Stimulated activated CD8-positive, alpha-beta memory T cell treated with anti-CD3 and anti-CD28 coated beads, Interleukin-4, amount 100 ng/mL, for 4 hours (primary cell): ENCODE measurements at places on chromosomes 6 and 20.
A peak's percentile ranks its signal among the peaks of the same experiment; 100 is the strongest.

DNA sequence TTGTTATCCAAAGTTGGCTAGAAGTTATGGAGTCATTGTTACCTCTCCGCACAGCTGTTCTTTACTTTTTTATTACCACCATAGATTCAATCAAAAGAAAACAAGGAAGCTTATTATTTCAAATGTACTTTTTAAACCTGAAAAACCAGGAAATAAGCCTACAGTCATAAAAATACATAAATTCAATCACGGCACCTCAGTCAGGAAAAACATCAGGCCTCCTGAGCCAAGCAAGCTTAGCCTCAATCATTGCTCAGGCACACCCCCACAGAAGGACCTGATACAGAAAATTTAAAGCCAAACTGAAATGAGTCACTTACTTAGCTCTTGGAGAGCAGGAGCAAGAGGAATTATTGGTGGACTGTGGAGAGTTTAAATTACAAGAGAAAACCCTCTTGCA, 44.3 kb downstream of the MARCKS start:
- DNase-seq, result no peak

- no peak for DNase-seq
These were observed 6.4 kb downstream of the SERPINB9 start for GRCh38 chr6:2896741-2897140.

GRCh38 chr6:168319279-168320111, at the start of gene DACT2:
DACT2 (minus strand) TSS chr6:168319777; CDS start chr6:168319633, 144 bp downstream.
- DNase-seq, result no peak

DNA sequence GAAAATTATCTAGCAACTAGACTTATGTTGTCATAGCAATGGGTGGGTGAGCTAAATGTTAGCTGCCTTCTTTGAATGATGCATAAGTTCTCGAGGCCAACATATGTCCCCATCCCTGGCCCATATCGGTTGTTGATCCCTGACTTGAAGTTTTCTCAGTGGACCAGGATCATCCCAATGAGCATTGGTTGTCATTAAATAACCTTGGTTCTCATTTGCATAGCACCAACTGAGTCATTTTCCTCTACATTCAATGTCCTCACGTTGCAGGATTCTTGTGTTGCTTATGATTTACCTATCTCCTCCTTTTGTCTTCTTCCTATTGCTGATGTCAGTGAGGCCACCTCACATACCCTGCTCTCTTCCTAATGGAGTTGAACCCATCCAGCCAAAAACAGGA, 12.1 kb upstream of the AHCY start:
- no peak for DNase-seq

GRCh38 chr6:31525553-31525931, 3.2 kb upstream of the MCCD1 start:
- no peak for DNase-seq

DNA sequence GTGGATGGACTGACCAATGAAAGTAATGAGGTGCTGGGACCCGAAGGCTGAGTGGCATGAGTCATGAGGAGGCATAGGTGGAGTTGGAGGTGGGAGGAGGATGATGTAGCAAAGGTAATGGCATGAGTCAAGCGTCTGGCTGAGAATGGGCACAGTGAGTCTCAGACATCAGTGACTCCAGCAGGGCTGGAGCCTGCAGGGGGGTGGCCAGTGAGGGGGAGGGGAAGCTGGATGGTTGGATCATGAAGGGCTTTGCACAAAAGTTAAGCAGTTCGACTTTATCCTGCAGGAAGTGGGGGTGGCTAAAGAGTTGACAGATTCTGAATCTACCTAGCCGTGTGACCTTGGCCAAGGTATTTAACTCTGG, 99.0 kb upstream of the IYD start:
- DNase-seq, result no peak

- DNase-seq, result no peak
These were observed 19.5 kb downstream of the PERP start for GRCh38 chr6:138087593-138088325.

GRCh38 chr6:149483334-149483725, 1.5 kb downstream of the ZC3H12D start:
- DNase-seq, result no peak

DNA sequence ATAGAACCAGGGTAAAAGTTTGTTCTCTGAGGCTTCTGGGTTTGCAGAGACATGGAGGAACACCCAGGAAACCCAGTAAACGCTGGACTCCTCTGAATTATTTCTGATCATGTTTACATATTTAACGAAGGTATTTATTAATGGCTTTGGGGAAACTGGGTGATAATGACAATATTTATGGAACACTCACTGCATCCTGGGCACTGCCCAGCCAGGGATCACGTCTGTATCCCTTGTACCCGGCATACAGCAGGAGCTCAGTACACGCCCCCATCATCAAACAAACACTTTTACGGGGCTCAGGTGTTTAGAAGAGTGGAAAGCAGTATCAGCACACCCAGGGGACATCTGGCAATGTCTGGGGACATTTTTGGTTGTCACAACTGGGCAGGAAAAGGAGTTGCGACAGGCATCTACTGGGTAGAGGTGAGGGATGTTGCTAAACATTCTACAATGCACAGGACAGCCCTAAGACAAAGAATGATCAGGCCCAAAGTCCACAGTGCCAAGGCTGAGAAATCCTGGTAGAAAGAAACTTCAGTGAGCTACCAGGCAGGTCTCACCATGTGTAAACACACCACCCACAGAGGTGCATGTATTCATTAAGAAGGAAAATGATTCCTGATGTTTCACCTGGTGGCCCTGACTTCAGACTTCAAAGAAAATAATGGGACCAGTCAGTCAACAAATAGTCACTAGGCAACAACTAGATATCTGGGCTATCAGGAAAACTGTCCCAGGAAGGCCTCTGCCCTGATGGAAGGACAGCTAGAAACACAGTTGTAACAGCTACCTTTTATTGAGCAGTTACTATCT, 35.3 kb downstream of the ZMYND8 start:
- no peak for DNase-seq

- DNase-seq, result no peak
These were observed 1109.0 kb upstream of the FLRT3 start for GRCh38 chr20:15446373-15446772.

- DNase-seq, result no peak
These were observed 46.0 kb upstream of the ELOVL5 start for GRCh38 chr6:53394704-53395103.

DNA sequence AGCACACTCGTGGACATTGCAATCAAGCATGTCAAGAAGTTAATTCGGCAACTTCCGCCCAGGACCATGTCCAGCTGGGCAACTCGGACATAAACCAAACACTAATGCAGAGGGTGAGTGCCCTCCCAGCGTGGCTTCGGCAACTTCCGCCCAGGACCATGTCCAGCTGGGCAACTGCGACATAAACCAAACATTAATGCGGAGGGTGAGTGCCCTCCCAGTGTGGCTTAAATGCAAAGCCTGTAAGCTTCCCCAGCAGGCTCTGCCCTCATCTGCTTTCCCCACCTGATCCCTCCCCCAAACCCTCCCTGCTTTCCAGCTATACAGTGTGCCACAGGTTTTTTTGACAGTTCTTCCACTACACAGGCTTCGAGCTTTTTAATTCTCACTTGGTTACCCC, 143.4 kb downstream of the PXDC1 start:
- DNase-seq, result no peak

- no peak for DNase-seq
These were observed 15.1 kb downstream of the BRD2 start for GRCh38 chr6:32983493-32983848.

GRCh38 chr6:152338335-152339125, 298.6 kb downstream of the SYNE1 start:
- DNase-seq, result peak; percentile 14
